Esophagus squamous epithelium (tissue), 5 donors: ENCODE measurements at places on chromosomes 4 and X.

- DNase-seq: no peak
Measured at GRCh38 chr4:150316332-150317205, 238.3 kb downstream of the DCLK2 start.

GRCh38 chr4:87527431-87528220 is 1.6 kb downstream of the SPARCL1 start:
- DNase-seq: no peak

DNA sequence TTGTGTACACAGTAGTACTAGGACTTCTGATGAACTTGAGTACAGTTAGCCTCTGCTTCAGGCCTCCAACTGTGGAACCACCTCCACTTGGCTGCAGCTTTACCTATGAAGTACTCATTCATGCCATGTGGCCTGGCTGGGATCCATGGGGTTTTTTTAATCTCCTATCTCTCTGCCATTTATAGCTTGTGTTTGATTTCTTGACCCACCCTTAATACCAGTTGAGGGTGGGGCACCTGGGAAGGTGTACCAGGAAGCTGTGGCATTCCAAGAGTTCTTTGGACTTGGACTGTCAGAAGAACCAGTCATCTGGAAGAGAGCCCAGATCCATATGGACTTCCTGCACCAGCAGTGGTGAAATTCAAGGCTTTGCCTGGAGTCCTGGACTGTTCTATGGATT is 230.1 kb downstream of the SHROOM3 start:
- no peak for DNase-seq

DNA sequence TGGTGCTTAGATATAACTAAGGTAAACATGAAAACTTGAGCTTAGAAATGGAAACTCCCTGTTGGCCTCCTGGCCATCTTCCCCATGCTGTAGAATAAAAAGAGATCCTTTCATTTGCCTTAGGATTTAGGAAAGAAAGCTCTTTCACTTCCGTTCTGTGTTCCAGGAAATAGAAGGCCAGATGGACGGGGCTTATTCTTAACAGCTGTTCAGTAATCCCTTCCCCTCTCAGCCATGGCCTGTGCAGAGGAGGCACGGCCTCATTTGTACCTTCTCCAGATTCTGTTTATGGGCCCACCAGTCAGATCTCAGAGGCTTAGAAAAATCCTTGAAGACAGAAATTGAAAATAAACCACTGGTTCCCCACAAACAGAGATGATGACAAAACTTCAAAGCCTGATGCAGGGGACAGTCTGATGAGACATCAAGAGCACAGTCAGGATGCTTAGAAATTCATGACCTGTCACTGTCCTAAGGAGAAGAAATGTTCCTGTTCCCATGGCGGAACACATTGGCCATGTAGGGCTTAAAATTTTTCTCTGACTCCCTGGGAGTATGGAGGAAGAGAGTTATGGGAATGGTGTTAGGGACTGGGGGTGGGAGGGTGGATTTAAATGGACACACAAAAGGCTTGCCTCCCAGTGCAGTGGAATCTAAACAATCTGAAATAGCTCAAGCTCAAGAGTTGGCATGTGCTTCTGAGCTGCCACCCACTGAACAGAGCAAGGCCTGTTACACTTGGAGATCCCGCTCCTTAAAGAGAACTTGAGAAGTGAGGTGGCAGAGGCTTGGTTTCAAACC is 188.8 kb downstream of the SOWAHB start:
- DNase-seq: no peak

DNA sequence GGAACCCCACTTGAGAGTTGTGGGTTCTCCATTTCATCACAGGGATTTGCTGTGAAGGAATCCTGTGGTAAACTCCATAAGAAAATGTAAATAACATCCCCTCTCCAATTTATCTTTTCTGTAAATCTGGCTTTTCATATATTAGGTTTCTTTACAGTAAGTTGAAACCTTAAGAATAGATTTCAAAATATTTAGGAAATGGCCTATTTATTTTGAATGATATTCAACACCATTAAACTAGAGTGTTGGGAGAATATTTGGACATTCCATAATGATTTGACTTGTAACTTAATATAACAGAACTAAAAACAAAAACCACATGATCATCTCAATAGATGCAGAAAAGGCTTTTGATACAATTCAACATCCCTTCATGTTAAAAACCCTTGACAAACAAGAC is 197.3 kb upstream of the PGRMC2 start:
- DNase-seq: no peak

DNA sequence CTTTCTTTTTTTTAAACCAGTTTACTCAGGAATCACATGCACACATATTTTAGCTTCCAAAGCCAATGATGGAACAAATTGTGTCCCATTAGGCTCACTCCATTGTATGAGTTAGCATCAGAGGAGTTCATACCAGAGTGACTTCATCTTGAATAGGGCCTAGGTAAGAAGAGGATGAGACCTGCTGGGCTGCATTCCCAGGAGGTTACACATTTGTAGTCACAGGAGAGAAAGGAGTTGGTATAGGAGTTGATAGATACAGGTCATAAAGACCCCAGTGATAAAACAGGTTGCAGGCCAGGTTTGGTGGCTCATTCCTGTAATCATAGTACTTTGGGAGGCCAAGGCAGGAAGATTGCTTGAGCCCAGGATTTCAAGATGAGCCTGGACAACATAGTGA is 9.3 kb downstream of the PDGFRA start:
- DNase-seq: no peak

GRCh38 chr4:158857951-158858350 is 89.1 kb downstream of the FNIP2 start:
- no peak for DNase-seq

DNA sequence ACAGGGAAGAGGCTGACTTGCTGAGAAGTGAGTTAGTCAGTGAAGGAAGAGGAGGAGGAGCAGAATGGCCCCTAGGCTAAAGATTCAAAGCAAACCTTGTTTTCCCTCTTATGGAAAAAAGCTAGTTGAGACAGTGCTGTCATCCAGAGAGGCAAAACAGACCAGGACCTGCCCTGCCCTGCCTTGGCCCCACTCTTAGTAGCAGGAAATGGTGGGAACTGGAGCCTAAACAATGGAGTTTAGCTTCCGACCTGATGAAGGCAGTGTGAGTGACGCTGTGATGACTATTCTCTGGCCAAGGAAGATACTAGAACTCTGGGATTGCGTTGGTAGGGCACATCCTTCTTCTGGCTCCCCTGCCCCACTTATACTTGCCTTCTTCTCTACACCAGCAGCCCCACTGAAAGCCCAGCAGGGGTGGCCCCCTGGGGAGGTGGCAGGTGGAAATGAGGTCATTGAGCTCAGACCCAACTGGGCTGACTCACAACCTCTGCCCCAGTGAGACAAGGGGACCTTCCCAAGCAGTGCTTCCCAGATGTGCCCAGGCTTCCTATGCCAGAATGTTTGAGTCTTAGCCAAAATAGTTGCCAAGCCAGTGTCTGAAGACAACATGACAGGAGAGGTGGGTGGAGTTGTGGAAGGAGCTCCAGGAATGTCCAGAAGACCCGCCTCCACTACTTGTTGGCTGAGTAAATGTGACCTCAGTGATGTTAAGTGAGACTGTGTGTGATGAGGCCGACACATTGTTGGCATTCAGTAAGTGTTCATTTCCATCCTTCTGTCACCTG is 38.8 kb downstream of the MSN start:
- no peak for DNase-seq

DNA sequence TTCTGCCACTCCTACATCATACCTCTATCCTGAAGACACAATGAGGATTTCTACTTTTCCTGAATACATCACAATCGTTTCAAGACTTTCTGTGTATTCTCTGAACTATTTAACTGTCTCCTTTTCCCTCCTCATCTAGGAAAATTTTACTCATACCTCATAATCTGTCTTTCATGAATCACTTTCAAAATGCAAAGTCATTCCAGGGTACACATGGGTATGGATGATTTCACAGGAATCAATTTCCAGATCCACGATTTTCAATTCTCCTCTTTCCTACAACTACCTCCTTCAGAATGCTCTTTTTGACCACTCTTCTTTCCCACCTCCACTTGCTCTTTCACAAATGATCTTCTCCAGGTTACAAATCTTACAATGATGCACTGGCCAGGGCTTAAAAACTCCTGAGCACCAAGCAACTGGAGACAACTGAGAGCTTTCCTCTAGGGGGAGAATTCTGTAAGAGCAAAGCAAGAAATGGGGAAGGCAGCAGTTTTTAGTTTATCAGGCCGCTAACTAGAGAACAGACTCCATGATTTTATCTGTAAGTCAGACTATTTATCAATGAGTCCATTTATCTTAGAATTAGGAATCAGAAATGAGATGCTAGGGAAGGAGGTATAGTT is 116.4 kb downstream of the PPP3CA start:
- no peak for DNase-seq

DNA sequence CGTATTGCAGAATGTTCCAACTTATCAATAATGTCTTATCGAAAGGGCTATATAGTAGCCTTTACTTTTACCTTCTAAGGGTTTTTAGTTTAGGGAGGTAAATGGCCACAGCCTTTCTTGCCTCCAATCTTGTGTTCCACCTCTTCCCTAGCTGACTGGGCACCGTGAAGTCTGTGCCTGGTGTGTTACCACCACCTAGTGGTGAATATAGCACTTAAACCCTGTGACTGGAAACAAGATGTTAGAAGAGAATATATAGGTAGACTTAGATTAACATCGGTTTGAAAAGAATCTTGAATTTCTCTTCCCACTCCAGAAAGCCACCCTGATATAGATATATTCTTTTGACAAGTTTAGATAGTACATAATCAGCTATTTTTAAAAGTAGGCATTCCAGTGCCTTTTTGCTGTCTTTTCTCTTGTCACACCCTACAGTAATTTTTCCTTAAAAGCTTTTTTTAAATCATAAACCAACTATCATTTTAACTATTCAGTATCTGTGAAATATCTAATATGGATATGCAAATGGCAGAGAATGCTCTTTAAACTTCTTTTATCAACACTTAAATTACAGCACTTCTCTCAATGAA is 27.8 kb upstream of the ADH7 start:
- no peak for DNase-seq
